ENCODE measurements at places on chromosomes 6 and 20.

- no peak for DNase-seq
These were observed 160.6 kb downstream of the ATXN1 start for GRCh38 chr6:16600701-16601100.

DNA sequence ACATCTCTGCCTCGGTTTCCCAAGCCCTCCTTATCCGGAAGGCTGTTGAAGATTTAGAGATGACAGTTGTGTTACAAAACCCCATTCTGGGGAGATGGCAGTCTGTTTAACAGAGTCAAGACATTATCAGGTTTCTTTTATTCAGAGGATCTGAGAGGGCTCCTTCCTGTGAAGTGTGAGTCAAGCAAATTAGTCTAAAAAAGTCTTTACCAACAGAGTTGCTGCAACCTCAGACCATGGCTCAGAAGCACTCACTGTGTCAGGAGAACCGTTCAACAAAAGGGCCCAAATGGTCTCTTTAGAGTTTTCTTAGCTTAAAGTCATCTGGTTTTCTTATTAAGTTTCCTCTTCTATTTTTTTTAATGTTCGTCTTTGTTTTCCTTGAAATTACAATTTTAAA, 717.8 kb downstream of the EPM2A start:
- DNase-seq, result no peak

GRCh38 chr6:36252005-36252404, 17.9 kb upstream of the PNPLA1 start:
- DNase-seq, result no peak

DNA sequence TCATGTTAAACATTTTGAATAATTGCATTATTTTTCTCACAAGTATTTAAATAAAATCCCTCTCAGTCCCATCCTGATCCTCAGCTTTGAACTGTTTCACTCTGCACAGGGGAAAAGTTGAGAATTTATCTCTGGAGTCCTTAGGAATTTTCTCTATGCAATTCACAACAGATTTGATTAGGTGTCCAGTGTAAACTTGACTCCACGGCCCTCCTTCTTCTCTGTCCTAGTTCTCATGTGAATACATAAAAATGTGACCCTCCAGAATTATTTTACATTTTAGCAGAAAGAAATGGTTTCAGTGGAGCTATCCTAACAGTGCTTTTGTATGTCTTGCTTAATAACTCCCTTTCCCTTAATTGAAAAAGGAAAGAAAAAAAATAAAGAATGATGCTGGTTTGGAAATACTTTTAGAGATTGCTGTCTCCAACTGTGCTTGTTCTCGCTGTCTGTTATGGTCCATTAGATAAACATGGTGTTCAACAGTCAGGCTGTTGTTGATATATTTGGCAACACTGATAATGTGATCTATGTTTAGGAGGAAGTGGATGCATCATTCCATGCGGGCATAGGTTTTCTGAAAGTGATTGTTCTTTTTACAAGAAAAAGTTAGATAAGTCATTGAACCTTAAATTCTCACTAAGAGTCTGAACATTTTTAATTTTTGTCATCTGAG, 599.4 kb upstream of the CITED2 start:
- no peak for DNase-seq

- DNase-seq, result no peak
These were observed 258.8 kb downstream of the GMDS start for GRCh38 chr6:1986454-1987243.

DNA sequence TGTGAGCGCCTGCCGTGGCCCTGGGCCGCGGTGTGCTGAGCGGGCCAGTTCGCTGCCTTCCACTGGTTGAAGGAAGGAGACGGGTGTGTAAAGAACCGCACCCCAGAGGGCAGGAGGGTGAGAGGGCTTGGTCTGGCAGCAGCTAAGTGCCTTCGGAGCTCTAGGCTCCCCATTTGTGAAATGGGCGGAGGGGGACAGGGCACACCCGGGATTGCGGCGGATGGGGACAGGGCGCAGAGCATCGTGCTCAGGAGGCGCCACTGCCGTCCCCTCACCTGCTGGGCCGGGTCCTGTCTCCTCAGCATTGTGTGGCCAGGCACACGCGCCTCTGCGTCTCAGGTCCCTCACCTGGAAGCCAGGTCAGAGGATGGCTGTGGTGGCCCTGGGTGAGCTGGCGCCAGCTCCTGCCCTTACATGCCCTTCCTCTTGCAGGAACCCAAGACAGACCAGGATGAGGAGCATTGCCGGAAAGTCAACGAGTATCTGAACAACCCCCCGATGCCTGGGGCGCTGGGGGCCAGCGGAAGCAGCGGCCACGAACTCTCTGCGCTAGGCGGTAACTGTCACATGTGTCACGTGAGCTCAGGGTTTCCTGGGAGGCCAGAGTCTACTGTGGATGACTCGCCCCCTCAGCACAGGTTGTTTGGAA, 3.1 kb downstream of the ADRM1 start:
- no peak for DNase-seq

- DNase-seq, result no peak
These were observed 288.0 kb downstream of the PHACTR1 start for GRCh38 chr6:13004601-13005000.

DNA sequence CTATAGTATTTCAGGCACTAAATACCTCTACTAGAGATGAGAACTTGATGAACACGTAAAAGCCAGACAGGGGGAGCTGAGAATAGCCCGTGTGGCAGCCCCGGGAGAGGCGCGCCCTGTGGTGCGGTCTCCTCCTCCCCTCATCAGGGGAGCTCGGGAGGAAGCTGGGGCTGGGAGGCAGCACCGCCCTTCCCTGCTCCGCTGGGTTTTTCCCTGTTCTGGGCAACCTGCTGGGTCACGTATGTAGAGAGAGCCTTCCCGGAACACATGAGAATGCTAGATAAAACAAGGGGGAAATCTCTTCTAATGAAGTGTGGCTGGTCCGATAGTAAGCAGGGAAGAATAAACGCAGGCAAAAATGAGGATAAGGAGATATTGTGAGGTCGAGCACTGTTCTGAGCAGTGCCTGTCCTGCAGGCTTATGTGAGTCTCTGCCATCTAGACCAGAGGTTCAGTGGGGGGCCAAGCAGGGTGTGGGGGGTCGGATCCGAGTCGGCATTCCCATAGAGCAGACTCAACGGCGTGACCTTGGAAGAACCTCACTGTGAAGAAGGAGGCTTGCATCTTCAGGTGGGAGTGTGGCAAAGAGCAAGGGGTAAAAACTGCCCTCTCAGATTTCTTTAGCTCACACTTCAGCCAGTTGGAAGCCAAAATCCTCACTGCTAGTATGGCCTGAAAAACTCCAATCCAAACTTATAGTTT, 13.4 kb upstream of the RPS6KA2 start:
- no peak for DNase-seq

GRCh38 chr6:145135702-145136101, 599.6 kb downstream of the EPM2A start:
- DNase-seq, result no peak

- no peak for DNase-seq
These were observed 107.9 kb downstream of the RPP40 start for GRCh38 chr6:4895971-4896370.

GRCh38 chr6:54710456-54710855, 136.1 kb upstream of the FAM83B start:
- peak; percentile 36 for DNase-seq

- no peak for DNase-seq
These were observed 722.2 kb upstream of the CHD6 start for GRCh38 chr20:42340368-42340767.

DNA sequence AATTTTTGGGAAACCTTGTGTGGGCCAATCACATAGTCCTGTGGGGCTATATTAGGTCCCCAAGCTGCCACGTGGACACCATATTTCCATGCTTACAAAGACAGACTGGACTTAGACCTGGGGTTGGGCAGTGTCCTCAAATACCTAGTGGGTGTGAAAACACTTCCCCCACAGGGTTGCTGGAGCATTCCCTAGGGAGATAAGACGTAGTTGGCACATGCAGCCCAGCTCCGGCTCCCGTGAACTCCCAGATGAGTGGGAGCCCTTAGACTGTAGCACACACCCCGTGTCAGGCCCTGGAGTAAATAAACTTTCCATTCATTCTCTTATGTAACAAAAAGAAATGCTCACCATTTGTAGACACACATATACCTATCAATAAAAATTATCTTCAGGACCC, 14.2 kb downstream of the KCNG1 start:
- no peak for DNase-seq

GRCh38 chr6:149212206-149212605, 105.3 kb upstream of the TAB2 start:
- no peak for DNase-seq

DNA sequence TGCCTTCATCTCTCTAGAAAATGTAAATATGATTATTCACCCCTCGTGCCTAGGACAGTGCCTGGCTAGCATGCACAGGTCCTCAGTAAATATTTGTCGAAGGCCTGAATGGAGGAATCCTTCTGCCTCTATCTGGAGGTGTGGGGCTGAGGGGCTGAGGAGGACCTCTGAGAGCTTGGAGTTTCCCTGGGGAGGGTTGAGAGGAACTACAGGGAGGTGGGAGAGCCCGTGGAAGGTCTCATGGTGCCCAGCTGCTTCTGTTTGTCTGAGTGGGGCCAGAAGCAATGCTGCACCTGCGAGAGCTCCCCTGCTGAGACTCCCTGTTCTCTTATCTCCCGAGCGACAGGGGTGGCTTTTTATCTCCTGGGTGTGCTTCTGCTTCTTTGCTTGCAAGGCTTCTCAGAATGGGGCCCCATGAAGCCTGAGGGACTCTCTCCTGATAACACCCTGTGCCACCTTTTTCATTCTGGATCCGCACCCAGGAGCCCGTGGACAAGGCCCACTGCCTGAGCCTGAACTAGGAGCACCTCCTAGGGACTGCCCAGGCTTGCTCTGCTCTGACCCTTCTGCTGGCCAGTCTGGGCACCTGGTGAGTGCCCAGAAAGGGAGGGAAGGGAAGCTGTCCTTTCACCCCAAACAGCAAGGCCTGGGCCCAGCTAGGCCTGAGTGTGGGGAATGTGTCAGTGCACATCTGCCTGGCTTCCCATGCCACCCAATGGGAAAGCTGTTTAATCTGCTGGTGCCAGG, 2.4 kb downstream of the SLC29A1 start:
- DNase-seq, result peak; percentile 40

- DNase-seq, result peak; percentile 46
These were observed 65.7 kb downstream of the SCP2D1 start for GRCh38 chr20:18879262-18879661.

- DNase-seq, result no peak
These were observed 6.5 kb upstream of the TMEM242 start for GRCh38 chr6:157329829-157330228.

DNA sequence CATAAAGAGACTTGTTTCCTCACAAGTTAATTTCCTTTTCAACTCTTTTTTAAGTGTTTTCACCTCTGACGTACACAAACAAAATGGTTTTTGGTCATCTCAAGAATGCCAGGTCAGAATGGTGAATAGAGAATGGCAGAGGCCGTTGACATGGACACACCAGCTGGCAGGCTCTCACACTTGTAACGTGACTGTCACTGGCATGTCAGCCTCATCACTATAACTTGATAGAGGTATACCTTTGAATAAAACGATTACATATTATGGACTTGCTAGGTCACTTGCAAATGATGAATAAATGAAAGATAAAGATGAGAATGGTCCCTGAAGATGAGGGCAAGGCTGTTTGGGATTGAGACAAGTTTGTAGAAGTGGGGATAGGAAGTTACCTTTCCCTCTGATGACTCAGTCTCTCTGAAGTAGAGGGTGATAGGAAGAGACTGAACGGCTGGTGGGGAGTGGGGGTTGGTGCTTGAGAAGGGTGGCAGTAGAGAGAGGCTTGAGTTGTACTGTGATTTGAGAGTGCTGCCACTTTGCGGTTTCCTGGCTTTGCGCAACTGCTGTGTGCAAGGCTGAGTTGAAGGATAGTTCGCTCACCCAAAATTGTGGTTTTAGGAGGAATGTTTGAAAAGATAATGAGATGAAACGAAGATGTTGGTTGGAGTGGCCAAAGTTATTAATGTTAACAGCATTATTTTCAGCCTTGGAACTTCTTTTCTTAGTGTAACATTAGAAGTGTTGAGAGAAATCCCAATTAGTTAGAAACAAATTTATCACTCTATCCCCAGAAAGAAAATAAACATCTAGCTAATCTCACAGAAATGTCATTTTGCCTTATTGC, 30.3 kb downstream of the TBPL1 start:
- no peak for DNase-seq

GRCh38 chr20:51469046-51469445, 73.5 kb downstream of the NFATC2 start:
- DNase-seq, result no peak

DNA sequence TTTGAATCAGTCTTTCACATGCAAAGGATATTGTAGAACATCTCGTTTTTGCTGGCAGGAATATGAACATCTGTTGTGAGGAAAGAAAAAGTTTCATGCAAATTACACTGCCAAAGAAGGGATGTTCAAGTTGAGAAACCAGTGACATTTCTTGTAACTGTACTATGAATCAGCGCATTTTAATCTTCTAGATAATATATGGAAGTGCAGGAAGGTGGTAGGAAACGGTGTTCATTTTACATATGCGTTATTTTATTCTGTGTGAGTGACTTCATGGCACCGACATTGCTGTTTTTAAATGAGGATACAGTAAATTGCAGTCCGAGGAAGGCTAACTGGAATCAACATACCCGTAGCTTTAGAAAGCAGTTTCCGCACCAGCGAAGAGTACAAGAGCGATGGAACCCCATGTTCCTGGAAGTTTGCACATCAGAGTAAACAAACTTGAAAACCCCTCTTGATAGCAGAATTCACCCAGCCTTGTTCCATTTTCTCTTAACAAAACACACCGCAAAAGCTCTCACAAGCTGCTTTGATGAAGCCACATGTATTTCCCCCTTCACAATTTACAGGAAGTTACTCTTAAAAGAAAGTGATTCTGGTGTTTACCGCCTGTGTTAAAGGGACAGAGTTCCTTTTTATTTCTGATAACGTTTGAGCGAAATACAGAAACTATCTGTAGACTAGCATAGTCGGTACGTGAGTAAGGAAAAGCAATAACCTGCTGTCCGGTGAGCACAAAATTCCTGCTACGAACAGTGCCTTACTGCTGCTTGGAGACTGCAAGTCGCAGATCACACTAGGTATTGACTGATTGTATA, 11.5 kb downstream of the PRDM1 start:
- no peak for DNase-seq

- no peak for DNase-seq
These were observed 7.5 kb downstream of the DEF6 start for GRCh38 chr6:35305117-35305516.

DNA sequence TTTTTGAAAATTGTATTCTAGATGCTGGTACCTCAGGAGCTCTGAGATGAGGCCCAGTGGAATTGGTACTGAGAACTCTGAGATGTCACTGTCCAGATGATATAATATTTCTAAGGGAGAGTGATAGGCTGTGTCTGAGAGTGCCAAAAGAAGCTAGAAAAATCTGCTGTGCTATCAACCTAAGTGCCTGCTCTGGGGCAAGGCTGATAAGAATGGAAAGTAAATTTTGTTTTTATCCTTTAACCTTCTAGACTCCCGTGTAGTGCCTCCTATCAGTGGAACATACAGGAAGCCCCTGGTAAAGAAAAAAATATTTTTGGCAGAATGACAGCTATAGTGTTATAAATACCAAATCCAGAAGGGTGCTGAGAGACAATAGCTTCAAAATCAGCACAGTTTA, 348.2 kb downstream of the TFAP2B start:
- DNase-seq, result no peak

- DNase-seq, result no peak
These were observed 203.5 kb downstream of the EPM2A start for GRCh38 chr6:145531822-145532221.
